GM10248 (cell line): ENCODE measurements at places on chromosomes 7 and 10.

DNA sequence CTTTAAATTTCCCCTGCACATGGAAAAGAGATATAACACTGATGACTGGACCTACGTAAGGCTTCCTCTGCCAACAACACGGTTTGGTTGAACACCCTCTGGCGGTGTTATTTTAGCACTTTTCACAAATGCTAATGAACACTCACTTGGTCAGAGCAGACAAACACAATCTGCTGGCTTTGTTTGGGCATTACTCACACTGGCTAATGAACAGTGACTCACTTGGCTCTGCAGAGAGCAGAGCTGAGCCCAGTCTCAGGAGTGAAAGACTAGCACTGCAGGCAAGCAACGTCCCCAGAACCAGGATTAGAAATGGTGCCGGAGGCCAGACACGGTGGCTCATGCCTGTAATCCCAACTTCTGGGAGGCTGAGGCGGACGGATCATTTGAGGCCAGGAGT is 430.8 kb downstream of the PLXNA4 start:
- DNase-seq, result no peak

GRCh38 chr7:12403287-12404181 is at the start of gene VWDE:
VWDE (minus strand) TSS chr7:12403865; CDS start chr7:12403716, 149 bp downstream.
- peak; percentile 32 for DNase-seq

DNA sequence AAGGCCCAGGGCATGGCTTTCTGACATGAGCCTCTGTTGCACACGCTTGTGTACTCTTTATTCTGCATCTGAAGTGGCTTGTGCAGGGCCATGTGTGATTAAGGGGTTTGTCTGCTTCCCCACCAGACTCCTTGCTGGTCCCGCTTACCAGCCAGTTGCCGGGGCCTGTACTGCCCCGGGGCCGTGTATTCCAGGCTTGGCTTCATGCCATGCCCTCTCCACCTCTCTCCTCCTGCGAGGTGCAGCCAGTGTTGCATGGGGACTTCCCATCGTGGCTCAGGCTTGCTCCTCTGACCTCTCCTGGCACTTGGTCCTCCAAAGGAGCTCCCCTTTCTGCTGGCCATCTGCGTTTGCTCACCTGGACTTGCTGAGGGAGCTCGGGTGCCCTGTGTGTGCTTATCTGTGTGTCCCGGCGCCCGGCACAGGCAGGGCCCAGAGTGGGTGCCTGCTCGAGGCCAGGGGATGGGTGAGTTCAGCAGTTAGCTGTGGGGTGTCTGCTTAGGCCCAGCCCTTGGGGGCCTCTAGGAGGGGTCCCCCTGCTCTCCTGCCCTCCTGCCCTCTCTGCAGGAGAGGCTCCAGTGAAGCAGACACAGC is 11.0 kb upstream of the C10orf143 start:
- no peak for DNase-seq

DNA sequence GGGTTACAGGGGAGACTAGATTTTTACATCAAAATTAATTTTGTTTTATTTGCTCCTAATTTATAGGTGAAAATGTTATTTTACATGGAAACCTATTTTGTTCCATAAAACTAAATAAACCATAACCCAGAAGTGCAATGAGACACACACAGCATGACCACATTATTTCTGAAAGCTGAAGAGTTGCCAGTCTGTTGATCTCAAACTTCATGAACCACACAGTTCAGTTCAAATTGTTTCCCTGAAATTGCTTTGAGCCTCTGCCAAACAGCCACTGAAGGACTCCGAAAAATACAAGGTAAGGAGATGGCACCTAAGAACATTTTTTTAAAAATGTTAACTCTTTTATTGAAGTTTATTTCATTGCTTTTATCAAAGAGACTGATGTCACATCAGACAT is 25.0 kb upstream of the ITGB8 start:
- DNase-seq, result no peak

DNA sequence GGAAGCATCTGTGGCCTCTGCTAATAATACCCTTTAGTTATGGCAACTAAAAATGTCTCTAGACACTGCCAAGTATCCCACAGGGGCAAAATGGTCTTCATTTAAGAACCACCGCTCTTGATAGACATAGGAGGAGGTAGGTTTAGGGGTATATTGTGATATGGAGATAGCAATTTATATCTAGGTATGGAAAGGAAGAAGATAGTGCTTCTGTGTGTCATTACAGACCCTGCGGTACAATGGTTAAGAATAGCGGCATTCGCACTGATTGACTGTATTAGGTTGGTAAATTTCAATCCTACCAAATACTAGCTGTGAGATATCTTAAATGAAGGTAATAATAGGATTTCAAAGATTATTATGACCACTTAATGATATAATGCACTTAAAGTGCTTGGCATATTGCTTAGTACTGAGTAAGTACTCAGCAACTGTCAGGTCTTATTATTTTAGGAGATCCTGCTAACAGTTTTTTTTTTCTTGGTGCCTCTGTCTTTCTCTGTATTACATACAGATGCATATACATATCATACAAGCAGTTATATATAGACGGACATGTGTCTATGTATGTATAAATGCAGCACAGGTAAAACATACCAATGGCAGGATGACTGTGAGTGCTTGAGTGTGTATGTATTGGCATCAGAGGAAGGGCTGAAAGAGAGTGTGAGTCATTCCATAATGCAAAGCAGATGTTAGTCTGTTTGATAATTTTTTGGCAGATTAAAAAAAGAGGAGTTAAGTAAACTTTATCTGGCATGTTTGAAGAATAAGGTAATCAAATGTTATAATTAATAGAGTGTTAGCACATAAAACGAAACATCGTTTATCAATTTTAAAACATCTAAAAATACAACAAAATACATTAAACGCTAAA is 50.0 kb upstream of the ITGB8 start:
- DNase-seq, result no peak

DNA sequence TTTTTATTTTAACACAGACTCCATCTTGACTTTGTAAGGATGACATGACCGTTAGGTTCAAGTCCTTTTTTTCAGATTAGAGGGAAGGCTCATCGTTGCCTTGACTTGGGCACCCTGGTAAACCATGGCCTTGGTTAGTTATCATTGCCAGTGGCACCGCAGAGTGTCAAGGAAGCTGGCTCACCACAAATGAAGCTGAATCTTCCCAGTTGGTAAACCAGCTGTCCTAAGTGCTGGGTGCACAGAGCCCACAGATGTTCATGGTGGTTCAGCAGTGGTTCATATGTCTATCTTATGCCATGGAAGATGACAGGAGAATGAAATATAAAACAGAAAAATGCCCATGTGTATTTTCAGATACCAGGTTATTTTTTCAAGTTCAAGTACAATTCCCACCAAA is 273.6 kb downstream of the PLXDC2 start:
- no peak for DNase-seq

DNA sequence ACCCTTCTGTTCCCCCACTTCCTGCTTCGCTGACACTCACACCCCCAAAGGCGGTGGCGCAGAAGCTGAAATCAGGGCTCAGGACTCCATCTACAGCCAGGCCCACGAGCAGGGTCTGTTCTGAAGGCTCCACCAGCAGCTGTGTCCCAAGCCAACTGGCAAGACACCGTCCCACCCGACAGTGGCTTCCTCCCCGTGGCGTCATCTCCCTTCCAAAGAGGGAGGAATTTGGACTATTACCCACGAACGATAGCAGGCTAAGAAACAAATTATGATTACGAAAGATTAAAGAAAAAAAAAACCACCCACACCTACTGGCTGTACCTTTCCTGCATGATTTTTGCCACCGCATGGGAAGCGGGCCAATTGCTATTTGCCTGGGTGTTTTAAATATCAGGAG is 54.3 kb downstream of the RBM17 start:
- no peak for DNase-seq

GRCh38 chr7:136911344-136911743 is 42.9 kb downstream of the CHRM2 start:
- DNase-seq, result no peak

DNA sequence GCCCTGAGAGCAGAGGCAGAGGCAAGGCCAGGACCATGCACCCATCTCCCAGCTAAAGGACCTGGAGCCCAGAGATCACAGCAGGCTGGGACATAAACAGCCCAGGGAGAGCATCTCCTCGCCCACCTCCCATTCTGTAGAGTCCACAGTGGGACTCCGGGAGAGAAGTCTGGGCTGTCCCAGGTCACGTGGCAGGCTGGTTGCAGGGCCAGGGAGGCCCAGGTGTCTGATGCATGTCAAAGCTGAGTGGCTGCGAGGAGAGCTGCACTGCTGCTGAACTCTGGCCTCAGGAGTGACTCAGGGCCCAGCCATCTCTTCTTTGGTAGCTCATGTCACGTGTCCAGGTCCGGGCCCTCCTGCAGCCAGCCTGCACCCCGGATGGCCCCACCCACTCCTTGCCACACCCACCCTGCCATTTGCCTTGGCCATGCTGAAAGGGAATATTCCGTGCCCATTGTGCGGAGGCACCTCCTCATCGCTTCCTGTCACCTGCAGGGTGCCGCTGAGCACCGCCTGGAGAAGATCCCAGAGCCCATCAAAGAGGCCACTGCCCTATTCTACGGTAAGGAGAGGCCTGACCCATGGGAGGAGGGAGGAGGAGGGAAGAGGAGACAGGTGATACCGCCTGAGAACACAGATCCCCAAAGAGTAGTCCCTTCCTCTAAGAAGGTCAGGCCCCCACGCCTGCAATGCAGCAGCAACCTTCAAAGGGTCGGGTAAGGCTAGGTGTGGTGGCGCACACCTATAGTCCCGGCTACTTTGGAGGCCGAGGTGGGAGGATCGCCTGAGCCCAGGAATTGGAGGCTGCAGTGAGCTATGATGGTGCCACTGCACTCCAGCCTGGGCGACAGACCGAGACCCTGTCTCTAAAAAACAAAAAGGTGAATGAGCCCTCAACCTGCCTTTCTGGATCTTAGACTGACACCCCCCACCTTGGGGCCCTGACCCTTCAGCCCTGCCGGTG is 12.6 kb upstream of the SH2B2 start:
- DNase-seq, result no peak

GRCh38 chr10:85995791-85996190 is 370.8 kb downstream of the GRID1 start:
- no peak for DNase-seq

- no peak for DNase-seq
These were observed 43.6 kb downstream of the PRR15 start for GRCh38 chr7:29607259-29607658.

- peak; percentile 29 for DNase-seq
These were observed 86.9 kb downstream of the JAZF1 start for GRCh38 chr7:28093623-28094232.

DNA sequence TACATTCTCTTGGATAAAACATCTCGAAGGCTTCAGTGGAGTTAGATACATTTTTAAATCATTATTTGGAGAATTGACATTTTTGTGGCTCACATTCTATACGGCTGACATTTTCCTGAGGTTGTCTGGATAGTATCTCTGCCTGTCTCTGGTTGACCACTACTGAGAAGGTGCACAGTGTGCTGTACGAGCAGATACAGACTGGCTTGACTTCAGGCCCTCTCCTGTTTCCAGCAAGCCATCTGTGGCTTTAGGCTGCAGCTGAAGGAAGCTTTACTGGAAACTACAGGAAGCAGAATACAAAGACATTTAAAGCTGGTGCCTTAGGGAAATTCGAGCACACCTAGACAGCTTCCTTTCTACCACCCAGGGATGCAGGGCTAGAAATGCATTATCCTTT is 39.3 kb upstream of the RSU1 start:
- DNase-seq, result no peak

GRCh38 chr10:4371691-4372295 is 454.2 kb upstream of the AKR1E2 start:
- no peak for DNase-seq

DNA sequence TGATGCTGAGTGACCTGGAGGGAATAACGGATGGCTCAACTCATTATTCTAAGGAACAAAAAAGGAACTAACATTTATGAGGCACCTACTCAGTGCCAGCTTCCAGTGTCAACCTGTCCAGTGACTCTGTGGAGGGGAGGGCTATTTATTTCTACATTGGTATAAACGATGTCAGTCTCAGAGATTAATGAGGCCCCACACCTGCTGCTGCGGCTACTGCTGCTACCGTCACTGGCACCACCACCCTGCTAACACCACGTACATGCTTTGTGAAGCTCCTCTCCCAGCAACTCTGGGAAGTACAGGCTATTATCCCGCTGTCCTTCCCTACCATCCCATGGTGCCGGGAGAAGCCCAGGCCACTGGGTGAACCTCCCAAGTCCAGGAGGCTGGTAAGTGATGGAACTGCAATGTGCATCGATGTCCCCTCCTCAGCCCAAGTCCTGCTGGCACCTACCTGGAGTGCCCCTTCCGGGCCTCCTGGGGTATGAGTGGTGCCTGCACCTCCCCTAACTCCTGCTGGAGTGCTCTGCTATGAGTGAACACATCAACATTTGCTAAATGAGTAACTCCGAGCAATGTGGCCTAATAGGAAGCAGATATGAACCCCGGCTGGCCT is 101.5 kb downstream of the ARHGAP22 start:
- no peak for DNase-seq

DNA sequence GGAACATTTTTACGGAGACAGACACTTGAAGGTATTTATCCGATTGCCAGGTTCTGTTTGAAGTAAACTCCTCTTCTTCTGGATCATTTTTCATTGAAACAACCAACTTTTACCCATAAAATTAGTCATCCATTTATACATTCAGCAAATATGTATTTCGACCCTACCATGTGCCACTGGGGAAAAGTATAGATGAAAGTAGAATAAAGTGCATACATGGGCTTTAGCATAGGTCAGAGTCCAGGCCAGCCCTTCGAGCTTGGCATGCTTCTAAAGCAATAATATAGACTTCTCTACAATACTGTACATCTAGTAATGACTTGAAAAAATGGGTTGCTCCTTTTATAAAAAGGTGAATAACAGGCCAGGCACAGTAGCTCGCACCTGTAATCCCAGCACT is 10.1 kb downstream of the SLC25A16 start:
- DNase-seq, result no peak

DNA sequence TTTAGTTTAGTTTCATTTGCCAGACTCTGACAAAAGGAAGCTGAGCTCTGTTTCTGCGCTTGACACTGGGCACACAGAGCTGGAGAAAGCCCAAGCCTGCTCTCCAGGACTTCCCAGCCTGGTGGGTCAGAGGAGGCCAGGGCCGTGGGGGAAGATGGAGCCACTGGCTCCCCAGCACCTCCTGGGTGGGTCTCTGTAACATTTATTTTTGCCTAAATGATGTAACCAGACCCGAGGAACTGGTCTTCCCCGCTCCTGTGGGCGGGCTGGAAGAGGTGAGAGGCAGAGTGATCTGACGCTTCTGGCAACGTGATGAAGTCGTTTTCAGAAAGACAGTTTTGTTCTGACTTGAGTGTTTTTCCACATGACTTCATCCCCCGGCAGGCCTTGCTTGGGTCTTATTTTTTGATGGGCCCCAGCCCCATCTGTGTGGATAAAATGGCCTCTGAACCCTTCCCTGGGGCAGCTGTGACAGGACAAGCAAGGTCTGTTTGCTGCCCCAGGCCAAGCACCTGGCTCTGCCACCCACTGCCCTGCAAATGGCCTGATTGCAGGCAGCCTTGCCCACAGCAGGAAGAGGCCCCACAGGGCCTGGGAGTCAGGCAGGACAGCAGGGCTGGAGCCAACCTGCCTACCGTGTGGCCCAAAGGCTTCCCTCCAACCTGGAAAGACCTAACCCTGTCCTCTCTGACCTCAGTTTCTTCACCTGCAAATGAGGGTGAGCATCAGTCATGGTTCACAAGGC is 304.9 kb upstream of the ZMIZ1 start:
- DNase-seq, result peak; percentile 81
